ENCODE measurements at places on chromosomes 2 and 18.

DNA sequence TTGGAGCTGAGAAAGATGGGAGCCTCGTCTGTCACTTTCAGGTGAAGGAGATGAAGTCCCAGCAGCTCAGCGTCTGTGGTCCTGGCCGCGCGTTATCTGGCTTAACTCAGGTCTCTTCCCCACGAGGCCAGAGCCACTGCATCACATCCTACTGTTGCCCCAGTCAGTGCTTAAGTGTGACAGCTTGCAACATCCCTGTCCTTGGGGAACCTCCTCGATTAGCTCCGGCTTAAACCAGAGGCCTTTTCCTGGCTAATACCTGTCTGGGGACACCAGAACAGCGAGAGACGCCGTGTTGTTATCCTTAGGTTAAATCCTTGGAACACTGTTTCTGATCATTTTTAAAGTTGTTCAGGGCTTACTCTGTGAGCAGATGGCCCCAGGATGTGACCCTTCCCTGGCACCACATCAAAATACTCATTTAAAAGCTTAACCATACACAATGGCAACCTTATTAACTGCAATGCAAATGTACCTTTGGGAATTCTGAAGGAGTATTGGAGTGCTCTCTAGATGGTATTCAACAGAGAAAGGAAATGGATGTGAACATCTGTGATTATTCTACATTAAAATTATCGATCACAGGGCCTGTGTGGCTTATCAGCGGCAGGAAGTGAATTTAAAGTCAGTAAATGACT, 61.2 kb upstream of the SPP2 start:
- DNase-seq = no peak

DNA sequence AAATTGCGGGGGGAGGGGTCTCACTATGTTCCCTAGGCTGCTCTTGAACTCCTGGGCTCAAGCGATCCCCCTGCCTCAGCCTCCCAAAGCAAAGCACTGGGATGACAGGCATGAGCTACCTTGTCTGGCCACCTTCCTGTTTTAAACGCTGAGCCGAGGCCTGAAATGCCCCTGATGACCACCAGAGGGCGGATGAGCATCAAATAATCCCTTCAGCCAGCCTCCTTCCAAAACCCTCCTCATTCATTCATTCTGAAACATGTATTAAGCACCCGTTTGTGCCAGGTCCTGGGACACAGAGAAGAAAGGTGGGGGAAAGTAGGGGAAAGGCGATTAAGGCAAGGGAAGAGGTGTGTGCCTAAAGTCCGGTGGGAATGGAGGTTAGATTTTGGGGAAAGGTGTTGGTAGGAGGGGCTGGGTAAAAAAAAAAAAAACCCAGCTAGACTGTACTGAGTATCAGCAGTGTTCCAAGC, 30.7 kb upstream of the PTMA start:
- DNase-seq = peak; percentile 80

DNA sequence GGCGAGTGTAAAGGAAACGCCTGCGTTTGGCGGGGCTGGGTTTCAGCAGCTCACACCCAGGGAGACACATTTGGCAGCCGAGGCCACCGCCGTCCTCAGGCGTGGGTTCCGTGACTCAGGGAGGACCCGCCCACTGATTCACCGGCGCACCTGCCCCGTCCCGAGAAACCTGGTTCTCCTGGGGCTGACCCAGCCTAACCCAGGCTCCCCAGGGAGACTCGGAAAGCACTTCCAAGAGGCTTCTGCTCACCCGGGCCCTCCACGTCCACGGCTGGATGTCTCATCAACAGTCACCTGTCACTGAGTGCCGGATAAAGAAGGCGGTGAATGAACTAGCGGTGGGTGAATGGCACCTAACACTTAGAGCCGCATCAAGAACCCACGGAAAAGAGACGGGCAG, 126.4 kb upstream of the CTDP1 start:
- no peak for DNase-seq

GRCh38 chr2:151051574-151052220, 210.0 kb downstream of the RBM43 start:
- DNase-seq = no peak

DNA sequence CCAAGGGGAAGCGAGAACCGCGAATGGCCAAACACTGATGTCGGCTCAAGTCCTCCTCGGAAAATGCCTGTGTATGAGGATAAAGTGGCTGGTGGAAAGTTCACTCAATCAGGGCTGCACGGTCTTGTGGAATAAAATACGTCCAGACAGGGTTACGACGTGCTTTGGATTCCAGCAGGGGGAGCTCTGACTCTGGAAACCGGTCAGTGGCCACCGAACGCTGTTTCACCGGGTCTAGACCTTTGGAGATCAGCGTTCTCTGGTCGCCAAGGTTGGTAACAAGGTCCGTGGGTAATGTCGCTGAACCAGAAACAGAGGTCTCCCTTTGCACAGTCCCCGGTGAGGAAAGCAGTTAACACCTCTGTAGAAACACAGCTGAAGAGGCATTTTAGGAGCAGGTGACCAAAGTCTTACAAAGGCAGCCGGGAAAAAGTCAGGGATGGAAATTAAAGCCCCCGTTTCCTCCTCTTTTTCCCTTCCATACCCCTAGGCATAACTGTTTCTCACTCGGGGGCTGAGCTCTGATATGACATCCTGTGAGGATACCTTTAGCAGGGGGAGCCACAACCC, 47.8 kb downstream of the CDCA7 start:
- DNase-seq = peak; percentile 71

DNA sequence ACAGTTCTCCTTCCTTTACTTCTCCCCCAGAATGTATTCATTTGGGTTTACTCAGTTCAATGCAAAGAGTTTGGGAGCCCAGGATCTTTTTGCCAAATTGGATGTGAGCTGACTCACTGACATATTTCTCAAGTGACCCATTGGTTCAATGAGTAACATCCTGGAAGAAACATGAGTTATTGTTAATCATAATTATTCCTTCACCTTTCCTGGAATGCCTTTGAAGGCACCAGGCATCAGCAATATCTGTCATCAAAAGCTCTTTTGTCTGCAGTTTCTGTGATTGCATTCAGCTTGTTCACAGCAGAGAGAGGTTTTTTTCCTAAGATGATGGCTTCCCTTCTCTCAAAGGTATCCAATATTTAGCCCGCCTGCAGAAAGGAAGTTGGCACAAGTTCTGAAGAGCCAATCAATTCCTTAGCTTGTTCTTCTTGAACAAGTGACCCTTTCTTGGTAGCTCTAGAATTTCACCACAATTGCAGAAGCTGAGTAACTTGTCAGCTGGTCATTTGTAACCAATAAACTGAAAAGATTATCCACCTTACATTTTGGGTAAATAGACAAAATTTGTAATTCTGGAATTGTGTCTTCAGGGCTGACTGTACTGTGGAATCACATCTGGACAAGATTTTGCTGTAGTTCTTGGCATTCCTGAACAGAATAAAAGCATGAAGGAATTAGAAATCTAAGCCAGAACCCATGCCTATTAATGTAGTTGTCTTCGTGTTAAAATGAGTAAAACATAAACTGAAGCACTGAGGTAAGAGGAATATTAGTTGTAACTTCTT, 72.2 kb upstream of the TMEM17 start:
- DNase-seq = no peak

DNA sequence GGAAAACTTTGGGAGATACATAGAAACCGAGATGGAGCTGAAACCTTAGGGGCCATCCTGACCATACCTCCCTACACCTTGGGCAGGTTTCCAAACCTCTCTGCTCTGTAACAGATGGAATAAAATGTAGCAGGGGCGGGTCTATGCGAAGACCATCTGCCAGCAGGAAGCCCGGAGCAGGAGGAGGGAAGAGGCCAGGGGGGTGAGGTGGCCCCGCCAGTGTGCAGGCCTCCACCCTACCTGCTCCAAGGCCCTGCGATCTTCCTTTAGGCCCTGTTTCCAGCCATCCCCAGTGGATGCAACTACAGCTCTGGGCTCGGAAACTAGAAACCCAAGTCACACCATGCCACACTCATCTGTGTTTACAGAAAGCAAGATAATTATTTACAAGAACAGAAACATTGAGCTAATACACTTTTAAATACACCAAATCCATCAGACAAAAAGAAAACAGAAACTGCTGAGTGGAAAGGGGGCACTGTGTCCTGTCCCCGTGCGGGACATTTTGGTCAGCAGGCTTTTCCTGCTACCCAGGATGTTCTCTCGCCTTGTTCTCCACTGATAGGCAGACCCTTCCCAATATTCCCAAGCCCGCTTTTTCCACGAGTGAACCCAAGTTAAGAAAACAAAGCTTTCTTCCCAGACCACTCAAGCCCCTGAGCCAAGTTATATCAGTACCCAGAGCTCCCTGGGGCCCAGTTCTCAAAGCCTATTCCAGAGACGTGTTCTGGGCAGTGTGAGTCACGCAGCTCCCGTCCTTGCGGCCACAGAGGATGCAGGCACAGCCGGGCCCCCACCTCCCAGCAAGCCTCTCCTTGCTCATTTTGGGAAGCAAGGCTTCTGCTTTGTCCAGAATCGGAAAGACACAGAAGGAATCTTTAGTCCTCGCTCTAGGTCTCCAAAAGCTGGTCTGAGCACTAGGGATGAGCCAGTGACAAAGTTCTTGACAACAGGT, 17.3 kb downstream of the CIB4 start:
- DNase-seq = no peak

DNA sequence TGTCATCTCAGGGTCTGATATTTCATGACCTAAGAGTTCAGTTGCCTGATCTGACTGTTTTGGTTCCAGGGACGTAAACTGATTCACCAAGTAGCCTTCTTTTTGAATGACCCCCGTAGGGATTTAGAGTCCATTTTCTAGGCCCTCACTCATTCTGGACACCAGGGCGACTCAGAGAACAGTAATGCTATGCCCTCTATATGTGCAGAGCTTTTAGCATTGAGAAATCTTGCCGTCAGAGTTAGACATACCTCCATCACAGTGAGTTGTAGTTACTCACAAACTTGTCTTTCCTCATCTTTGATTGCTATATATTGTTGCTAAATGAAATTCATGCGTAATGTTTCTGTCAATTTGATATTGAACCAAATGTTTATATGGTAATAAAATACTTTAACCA, 92.3 kb downstream of the OSBPL6 start:
- no peak for DNase-seq

DNA sequence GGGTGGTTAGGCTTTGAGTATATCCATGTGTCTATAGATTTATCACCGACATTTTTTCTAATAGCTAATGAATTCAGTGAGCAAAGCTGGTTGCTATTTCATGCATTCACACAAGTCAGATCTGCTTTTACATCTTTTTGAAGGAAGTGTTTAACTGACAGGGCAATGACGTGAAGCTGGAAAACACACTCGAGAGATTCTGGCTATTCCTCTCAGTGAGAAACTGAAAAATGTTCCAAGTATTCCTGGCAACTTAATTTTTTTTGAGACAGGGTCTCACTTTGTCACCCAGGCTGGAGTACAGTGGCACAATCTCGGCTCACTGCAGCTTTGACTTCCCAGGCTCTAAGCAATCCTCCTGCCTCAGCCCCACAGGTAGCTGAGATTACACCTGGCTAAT, 21.2 kb downstream of the RNF138 start:
- no peak for DNase-seq

GRCh38 chr2:45750001-45750400, 98.5 kb downstream of the PRKCE start:
- no peak for DNase-seq

- DNase-seq = no peak
Measured at GRCh38 chr2:86074811-86075210, 30.9 kb downstream of the POLR1A start.

- no peak for DNase-seq
Measured at GRCh38 chr2:52572469-52572894, 1195.1 kb upstream of the CHAC2 start.

- DNase-seq = no peak
Measured at GRCh38 chr2:66585587-66585986, 150.7 kb downstream of the MEIS1 start.

DNA sequence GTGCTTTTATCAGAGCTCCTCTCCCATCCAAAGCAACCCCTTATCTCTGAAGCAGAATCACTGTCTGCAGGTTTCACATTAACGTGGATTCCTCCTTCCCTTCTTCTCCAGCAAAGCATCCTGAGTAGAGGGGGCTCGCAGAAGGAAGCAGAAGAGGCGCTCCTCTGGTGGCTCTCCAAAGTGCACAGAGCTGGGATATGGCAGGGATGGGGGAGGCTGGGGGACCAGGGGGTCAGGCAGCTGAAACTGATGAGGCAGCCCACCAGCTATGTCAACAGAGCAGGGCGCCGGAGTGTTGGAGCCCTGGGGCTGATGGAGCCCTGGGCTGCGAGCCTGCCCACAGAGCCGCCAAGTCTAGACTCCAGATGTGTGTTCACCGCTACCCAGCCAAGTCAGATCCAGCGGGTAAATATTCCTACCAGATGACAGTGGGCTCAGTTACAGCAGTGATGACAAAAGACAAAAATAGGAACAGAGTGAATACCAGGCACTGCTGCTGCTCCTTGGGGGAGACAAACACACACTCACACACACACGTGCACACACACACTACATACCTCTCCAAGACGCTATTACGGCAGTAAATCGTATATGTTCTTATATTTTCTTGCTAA, 678.3 kb upstream of the ID2 start:
- DNase-seq = peak; percentile 65

DNA sequence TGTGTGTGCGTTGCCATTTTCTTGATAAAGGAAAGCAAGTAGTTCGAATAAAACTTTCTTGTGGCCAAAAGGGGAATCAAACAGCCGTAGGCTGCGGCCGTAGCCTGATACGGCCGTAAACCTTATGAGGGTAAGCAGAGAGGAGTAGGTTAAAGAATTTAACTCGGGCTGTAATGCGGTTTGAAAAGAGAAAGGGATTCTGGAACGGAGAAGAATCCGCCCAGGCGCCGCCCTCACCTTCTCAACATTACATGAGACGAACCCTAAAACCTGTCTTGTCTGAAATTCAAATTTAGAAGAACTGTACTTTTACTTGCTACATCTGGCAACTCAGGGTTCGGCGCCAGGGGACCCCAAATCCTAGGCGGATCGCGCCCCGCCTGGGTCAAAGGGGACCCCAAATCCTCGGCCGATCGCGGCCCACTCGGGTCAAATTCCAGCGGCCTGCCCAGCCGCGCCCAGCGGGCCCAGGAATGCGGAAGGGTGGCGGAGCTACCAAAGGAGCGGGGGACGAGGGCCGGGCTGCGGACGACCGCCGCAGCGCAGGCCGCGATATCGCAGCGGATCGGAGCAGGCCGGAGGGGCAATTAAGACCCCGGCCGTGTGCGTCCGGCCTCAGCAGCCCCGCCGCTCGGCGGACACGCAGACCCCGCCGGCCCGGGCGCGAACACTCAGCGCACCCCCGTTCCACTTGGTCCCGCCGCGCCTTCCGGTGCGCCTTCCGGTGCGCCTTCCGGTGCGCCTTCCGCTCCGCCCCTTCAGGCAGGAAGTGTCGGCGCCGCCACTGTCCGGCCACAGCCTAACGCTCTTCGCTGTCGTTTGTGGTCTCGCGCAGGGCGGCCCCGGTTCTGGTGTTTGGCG, at the start of gene MYL12B:
MYL12B (plus strand) TSS at position 761 of the 861 bp plus-strand sequence. CDS start 10,766 bp downstream, outside the sequence.
- peak; percentile 82 for DNase-seq

DNA sequence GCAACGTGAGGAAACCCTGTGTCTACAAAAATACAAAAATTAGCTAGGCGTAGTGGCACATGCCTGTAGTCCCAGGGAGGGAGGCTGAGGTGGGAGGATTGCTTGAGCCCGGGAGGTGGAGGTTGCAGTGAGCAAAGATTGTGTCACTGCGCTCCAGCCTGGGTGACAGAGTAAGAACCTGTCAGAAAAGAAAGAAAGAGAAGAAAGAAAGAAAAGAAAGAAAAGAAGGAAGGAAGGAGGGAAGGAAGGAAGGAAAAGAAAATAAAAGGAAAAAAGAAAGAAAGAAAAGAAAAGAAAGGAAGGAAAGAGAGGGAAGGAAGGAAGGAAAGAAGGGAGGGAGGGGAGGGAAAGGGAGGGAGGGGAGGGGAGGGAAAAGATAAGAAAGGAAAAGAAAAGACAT, 89.9 kb upstream of the HPCAL1 start:
- no peak for DNase-seq
